ENCODE measurements at places on chromosomes 16 and 17.

DNA sequence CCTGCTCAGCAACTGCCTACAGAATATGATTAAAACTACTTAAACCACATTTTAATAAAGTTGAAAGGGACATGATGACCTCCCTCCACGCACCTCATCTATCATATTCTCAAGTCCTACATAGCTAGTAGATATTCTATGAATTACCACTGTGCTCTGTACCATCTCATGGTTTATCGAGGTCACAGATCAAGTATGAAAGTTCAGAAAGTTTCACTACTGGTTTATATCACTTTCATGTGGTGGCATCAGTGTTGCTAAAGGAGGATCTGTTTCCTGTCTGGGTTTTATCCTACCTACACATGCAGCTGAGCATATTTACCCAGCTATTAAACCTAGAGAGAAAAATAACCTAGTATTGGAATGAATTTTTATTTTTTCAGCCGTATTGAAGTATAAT lies 214.9 kb upstream of the MON1B start:
- DNase-seq, result no peak

DNA sequence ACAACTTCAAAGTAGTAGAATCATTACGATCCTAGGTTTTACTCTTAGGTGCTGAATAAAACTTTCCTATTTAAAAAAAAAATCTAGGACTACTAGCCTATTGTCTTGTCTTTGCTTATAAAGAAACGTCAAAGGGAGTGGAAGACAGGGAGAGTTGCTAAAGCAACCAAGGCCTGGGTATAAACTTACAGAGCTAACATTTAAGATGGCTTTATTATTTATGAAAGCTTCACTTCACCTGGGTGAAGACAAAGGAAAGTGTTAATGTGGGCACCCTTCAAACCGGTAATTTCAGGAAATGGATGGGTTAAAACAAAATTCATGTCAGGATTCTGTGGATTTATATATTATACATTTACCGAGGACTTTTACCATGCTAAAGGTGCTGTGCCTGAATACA lies 2.5 kb downstream of the DUSP14 start:
- DNase-seq, result no peak

DNA sequence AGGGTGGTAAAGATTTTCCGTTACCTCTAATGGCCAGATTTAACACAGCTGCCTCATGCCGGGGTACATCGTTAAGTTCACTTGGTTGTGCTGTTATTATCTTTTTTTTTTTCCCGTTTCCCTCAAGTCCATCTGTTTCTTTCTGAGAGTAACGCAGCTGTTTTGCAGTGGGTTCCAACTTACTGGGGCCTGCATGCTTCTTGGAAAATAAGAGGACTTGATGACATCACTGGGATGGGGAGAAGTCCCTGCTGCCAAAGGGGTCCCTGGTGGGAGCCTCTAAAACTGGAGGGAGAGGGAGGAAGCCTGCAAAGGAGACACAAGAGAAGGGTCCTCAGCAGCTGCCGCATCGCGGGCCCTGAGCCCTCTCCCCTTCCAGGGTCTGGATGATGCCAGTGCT lies 77.8 kb upstream of the NOL11 start:
- no peak for DNase-seq

- DNase-seq, result no peak
Measured at GRCh38 chr16:67679935-67680897, 13.6 kb downstream of the C16orf86 start.

- DNase-seq, result no peak
Measured at GRCh38 chr17:72665852-72666851, 426.3 kb downstream of the SLC39A11 start.

DNA sequence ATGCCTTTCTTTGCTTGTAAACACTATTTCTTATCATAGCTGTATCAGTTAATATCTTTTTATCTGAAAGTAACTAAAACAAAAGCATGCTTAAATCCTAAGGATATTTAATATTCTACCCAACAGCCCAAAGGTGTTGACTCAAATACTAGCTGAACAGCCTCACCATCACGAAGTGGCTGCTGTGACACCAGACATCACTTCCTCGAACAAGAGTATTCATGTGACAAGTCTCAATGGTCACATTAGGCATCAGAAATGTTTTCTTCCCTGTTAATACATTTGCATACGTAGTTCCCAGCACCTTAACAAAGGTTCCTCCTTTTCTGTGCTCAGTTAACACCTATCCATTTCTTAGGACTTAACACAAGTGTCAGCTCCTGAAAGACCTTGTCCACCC lies 193.8 kb upstream of the DYNLRB2 start:
- no peak for DNase-seq

GRCh38 chr17:27423651-27424050 lies 32.6 kb upstream of the KSR1 start:
- DNase-seq, result no peak

DNA sequence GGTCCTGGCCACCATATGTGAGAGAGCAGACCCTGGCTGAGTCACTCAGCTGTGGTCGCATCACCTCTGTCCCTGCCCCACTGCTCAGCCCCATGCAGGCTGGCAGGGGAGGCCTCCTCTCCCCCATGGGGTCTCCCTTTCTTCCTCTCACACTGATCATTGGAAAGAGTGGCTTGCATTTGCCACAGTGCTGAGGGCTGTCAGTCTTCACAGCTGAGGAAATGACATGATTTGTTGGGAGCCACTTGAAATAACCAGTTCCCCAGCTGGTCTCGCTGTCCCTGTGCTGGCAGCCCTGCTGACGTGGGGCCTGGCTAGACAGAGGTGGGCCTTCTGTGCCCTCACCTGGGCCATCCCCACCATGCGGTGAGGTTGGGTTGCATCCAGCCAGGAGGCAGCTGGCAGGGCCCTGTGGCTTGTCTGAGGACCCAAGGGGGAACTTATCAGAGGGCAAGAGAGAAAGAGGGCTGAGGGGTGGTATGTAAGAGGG lies 30.1 kb upstream of the MED9 start:
- no peak for DNase-seq

GRCh38 chr17:42706732-42707131 lies 24.4 kb downstream of the CNTNAP1 start:
- no peak for DNase-seq

DNA sequence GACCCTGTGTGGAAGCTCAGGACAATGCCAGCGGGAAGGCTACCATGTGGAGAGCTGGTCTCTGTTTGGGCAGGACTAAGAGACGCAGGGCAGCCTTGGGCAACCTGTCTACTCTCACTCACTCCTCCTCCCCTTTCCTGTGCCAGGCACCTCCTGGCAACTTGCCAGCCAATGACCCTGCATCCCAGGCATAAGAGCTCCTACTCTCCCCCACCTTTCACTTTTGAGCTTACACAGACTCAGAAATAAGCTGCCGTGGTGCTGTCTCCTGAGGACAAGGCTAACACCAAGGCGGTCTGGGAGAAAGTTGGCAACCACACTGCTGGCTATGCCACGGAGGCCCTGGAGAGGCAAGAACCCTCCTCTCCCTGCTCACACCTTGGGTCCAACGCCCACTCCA lies 2.6 kb downstream of the HBM start:
- no peak for DNase-seq
